NCI-H446 (cell line): ENCODE measurements at places on chromosomes 4 and X.
A peak's percentile ranks its signal among the peaks of the same experiment; 100 is the strongest.

- no peak for DNase-seq
Measured at GRCh38 chr4:3263876-3264193, 14.9 kb downstream of the MSANTD1 start.

DNA sequence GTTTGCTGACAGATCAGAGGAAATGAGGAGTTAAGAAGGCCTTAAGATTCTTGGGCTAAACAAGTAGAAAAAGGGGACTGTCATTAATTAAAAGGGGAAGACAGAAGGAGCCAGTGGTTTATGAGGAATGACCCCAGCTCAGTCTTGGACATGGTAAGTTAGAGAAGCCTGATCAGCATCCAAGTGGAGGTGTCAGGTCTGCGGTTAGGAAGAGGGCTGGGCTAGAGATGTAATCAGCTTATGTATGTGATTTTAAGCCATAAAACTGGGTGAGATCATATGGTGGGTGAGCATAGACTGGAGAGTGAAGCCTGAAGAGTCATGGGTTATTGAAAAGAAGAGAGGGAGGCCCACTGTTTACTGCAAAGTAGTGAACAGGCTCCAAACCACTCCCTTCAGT is 246.1 kb downstream of the NR3C2 start:
- no peak for DNase-seq

- no peak for DNase-seq
Measured at GRCh38 chr4:29459926-29460325, 1260.2 kb upstream of the PCDH7 start.

- no peak for DNase-seq
Measured at GRCh38 chr4:107970063-107970798, 19.5 kb upstream of the HADH start.

GRCh38 chr4:31995943-31996901 is 1276.1 kb downstream of the PCDH7 start:
- peak; percentile 15 for DNase-seq

DNA sequence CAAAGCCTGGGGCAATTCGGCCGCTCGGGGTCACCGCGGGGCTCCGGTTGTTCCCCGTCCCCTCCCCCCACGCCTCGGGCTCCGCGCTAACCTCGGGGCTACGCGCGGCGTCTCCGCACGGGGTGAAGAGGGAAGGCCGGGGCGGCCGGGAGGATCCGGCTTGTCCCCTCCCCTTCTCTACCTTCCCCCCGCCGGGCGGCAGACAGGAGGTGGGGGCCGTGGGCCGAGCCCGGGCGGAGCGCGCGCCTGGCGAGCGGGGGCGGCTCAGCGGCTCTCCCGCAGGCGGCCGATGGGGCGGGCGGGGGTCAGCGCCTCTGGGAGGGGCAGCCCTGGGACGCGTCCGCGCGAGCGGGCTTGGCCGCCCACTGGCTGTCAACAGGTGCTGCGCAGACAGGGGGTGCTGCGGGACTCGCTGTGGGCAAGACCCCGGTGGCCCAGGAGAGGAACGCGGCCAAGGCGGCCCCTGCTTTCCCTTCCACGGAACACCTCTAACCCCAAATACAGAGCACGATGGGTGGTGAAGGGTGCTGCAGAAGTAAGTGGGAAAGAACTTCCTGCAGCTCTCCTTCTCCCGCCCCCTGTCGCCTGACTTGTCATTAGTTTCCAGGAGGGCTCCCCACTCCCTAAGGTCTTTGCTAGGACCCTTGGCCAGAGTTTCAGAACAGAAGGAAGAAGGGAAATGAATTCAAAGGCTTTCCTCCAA is at the start of gene PDGFC:
Gene PDGFC, minus strand, starts transcription at position 124 of the 703 bp plus-strand sequence. CDS start 896 bp downstream, outside the sequence.
- peak; percentile 84 for DNase-seq

DNA sequence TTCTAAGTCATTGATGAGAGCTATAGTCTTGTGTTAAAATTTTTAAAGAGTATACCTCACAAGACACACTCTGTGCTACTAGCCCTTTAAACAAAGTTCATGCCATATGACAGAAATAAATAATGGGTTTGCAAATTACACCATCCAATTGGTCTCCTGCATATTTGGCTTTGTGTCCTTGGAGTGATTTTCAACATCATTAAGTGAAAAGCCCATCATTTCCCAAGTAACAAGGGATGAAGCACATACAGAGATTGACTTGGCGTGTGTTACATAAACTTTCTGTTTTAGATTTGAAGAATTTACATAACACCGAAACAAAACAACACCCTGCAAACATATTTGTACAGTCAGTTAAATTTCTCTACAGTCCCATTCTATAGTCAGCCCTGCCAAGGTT is 216.9 kb upstream of the NEIL3 start:
- DNase-seq = no peak

DNA sequence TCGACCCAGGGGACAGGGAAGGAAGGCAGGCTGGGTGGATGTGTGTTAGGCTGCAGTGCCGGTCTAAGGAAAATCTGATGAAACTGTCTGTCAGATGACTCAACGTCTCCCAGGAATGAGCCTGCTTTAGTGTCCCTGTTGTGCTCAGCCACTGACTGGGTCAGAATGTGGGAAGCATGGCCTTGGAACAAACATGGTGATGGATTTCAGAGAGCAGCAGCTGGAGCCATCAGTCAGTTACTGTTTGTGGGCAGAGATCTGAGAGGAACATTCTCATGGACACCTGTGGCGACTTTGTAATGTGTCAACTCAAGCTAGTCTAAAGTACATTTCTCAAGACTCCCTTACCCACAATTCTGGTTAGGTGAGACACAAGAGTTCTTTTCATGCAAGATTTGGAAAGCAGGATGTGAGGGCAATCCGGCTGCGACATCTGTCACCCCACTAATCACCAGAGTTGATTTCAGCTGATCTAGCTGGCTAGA is 63.2 kb downstream of the ANAPC10 start:
- DNase-seq = no peak

GRCh38 chrX:153910446-153910845 is 6.0 kb downstream of the AVPR2 start:
- no peak for DNase-seq

- DNase-seq = no peak
Measured at GRCh38 chrX:139766545-139766983, 58.6 kb upstream of the MCF2 start.

DNA sequence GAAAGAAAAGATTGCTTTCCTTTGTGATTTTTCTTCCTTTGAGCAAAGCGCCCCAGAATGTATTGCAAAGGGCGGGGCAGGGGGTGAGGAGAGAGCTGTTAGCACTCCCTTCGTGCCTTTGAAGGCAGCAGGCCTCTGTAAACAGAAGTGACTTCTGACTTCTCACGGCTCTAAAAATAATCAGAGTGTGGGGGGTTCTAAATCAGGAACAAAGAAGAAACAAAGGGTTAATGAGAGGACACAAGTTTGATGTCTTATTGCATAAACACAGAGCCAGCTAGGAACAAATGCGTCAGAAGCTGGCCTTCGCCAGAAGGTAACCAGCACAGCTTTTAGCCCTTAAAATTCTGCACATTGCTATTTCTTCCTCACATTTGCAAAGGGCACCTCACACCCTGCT is 626.2 kb downstream of the MID1IP1 start:
- DNase-seq = no peak

GRCh38 chr4:2434420-2434819 is 15.7 kb downstream of the CFAP99 start:
- DNase-seq = no peak

- DNase-seq = no peak
Measured at GRCh38 chr4:153205757-153206156, 1.5 kb downstream of the TRIM2 start.

- no peak for DNase-seq
Measured at GRCh38 chr4:74197080-74197479, 39.2 kb downstream of the MTHFD2L start.

- DNase-seq = no peak
Measured at GRCh38 chrX:154012336-154012991, 7.2 kb downstream of the IRAK1 start.

- DNase-seq = no peak
Measured at GRCh38 chrX:20641954-20642353, 375.2 kb upstream of the RPS6KA3 start.

DNA sequence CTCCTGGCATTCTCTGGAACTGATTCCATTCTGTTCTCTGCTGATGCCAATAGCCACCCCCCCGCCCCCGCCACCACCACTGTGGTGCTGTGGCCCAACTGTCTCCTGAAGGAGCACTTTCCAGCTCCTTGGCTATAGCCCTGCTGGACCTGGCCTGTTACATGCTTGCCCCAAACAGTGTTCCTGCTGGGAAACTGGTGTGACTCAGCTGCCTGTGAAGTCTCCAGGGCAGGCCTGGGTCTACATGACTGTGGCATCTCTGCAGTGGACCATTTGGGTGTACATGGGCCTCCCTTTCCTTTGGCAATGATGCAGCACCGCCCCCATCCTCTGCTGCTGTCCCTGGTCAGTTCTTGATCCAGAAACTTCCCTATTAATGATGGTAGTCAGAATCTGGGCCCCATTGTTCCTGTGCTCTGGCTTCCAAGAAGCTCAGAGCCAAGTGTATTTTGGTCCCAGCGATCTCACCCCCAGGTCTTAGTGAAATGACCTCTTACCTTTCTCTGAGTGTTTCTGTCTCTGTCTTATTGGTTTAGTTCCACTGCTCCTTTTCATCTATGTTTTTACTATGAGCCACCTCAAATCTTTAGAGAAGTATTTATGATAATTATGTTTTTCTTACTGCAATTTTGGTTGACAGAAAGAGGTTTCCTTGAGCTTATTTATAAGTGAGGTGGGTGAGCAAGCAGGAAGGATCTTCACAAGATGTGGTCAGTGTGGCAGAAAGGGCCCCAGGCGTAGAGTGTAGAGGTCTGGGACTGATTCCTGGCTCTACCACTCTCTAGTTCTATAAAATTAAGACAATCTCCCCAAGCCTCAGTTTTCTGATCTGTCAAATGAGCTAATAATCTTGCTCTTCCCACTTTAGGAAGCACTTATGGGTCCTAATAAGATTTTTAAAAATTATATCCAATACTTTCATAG is 210.7 kb upstream of the EOLA2 start:
- DNase-seq = no peak

DNA sequence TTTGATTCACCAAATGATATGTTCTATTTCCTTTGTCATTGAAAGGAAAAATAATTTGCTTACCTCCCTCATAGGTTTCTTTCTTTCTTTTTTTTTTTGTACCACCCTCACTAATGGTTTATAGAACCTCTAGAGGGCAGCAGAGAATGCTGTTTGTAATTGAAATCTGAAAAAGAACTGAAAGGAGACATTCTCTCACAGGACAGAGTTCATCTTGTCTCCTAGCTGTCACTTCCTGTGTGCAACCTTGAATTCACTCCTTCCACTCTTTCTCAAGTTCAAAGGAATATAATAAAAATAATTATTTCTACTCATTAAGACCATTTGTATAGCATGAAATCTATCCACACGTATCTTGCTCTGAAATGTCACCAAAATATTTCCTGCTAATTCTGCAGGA is 51.0 kb downstream of the GUCY1B1 start:
- peak; percentile 76 for DNase-seq

- no peak for DNase-seq
Measured at GRCh38 chrX:146054311-146054710, 236.7 kb downstream of the SLITRK2 start.

DNA sequence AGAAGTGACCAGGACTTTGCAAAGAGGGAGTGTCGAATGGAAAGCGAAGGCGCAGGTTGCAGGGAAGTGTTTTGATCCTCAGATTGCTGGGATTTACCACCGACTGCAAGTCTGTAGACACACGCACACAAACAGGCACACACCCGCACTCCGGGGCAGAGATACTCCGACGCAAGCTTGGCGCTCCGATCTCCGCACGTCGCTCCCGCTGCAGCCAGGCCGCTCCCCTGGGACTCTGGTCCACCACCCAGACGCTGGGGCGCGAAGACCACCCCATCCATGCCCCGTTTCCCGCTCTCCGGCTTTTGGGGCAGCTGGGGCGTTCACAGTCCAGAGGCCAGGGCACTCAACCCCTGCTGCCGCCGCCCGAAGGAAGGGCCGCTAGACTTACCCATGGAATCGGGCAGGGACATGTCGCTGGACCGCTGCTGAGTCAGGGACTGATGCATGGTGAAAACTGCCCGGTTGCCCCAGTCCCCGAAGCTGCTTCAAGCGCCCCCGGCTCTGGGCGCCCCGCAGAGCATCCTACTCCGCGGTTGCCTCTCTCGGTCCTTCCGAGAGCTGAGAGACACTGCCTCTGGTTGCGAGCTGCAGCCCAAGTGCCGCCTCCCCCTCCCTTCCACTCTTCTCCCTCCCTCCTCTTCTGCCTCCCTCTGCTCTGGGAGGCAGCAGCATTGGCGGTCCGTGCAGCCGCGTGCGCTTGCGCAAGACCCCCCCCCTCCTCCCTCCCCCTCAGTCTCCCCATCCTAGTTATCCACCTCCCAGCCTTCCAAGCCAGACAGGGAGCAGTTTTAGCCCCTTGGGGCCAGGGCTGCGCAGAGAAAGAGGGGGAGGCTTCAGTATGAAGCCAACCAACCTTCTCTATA is at the start of gene TMEM255A:
Gene TMEM255A, minus strand, starts transcription at position 601 of the 866 bp plus-strand sequence. Its CDS starts 152 bp downstream, at position 449.
- no peak for DNase-seq

GRCh38 chrX:153303276-153304262 is 18.0 kb downstream of the PNMA6F start:
- DNase-seq = no peak

GRCh38 chrX:143894938-143895337 is 11.1 kb downstream of the UBE2NL start:
- DNase-seq = no peak
